Stimulated activated naive CD4-positive, alpha-beta T cell treated with Interleukin-2 at 50 U/mL for 16 hours (primary cell): ENCODE measurements at places on chromosomes 5 and 9.

- DNase-seq: peak; percentile 40
Measured at GRCh38 chr9:94860678-94861588, 134.4 kb downstream of the AOPEP start.

DNA sequence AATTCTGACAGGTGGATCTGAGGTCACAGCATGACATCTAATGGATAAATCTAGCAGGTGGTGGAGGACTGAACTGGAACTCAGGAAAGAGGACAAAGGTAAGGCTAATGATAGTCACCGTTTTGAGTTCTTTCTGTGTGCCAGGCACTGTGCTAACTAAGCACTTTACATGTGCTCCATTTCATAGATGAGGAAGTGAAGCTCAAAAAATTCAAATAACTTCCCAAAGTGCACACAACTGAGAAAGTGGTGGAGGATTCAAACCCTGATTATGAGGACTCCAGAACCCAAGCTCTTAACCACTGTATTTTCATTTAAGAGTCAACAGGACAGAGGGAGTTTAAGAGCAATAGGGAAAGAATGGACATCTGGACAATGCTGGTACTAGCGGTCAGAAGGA lies 7.1 kb upstream of the DELE1 start:
- no peak for DNase-seq

DNA sequence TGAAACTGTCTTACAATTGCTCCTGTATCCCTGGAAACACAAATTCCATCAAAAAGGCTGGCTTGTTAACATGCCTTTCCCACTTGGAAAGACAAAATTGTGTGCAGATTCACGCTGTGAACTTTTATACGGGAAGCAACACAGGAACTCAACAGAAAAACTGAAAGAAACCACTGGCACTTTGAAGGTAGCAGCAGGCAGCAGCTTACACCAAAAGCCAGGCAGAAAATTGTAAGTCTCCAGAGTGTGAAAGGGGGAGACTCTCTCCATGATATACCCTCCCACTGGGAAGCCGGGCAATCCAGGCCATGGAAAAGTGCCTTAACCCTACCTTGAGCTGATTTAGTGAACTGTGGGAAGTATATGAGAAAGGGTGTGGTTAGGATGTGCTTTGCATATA lies 943.7 kb downstream of the CDH18 start:
- DNase-seq: no peak

GRCh38 chr5:151062405-151063141 lies 18.3 kb downstream of the TNIP1 start:
- no peak for DNase-seq

- DNase-seq: no peak
Measured at GRCh38 chr9:108119530-108120113, 630.1 kb upstream of the KLF4 start.

DNA sequence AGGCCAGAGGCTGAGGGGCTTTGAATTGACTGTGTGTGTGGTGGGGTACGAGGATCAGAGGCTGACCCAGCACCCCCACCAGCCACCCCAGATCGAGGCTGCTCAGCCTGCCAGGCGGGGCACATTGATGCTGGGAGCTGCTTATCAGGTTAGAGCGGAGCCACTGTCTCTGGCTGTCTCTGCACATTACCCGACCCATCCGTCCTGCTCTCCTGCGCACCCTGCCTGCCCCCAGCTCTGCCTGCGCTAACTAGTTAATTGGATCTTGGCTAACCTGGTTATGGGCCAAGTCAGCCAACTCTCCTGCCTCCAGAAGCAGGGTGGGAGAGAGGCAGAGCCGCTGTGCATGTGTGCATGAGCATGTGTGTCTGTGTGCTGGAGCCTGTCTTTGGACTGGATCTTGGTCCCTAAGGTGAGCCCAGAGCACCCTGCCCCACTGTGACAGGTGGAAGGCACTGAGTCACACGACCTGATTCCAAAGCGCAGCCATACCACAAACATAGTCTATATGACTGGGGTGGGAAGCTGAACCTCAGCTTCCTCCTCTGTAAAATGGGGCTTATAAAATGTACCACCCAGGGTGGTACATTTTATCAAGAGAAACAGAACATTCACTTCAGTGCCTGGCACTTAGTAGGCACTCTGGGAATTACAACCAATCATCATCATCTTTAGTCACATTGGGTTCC lies 39.7 kb downstream of the PCDH1 start:
- DNase-seq: no peak

DNA sequence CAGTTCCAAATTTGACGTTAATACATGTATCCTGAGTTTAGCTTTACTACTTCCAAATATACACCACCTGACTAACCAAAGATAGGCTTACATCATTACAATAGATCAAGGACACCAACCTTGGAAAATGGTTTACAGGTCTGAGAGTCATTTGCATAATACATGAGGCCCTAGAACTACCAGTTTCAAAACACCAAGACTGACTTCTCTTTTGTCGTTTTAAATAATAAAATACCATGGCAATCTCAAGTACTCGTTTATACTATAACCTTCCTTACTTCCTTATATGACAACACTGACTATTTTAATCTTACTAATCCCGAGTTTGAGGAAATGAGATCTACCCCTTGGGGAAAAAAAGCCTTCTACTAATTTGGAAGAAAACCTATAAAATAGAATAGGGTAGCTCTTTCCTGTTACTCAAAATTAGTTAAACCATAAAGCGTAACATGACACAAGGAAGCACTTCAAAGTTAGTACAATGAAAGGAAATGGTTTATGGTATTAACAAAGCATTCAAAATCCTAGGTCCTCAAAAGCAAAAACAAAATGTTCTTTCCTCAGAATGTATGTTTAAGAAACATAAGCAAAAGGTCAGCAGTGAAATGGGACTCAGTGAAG lies 42.1 kb downstream of the UBQLN1 start:
- no peak for DNase-seq

DNA sequence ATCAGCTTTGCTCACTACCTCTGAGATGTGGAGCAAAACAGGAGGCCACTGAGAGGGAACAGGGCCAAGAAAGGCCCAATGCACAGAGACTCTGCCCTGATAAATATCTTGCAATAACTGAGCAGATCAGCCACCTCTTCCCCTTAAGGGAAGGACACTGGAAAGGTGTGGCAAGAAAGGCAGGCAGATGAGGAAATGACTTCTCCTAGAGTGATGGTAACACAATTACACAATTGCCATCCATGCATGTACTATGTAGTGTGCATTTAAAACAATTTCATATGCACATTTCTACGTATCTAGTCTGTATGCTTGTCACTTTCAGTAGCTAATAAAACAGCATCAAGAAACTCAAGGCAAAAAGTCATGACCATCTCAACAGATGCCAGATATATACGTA lies 322.5 kb downstream of the DRD1 start:
- no peak for DNase-seq

- no peak for DNase-seq
Measured at GRCh38 chr9:132040246-132040645, 39.4 kb downstream of the MED27 start.

DNA sequence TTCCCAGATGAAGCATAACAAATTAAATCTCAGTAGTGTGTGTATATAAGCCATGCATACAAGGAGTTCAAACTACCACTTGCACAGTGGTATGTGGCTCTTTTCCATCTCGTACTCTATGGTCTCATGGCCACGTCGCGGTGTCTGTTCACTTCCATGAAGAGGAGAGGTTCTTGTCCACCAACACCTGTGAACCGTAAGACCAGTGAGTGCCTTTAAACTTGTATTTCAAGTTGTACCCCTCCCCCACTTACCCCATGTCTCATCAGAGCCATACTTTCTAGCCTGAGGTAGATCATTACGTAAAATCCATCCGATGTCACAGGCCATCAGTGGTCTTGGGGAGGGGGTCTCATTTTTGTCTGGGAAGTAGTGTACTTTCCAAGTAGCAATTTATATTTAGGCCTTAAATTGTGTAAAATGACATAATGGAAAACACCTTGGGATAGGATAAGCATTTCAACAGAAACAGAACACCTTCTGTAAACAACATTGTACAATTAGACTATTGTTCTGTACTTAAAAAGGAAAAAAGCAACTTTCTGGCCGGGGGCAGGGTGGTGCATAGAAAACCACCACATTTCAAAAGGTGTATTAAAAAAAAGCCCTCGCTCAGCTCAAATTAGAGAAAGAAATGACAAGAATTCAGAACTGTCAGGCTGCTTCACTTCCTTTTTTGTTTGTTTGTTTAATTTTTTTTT lies 163.0 kb downstream of the SMARCA2 start:
- no peak for DNase-seq

GRCh38 chr9:97567894-97568202 lies 65.3 kb downstream of the TSTD2 start:
- no peak for DNase-seq
